T-helper 2 cell treated with Interferon-gamma antibody and Interleukin-4, amounts not matched to agents 5 μg/mL and 100 μg/mL, for 36 hours (primary cell): ENCODE measurements at places on chromosomes 5 and 9.

GRCh38 chr9:137756045-137756744, 121.4 kb upstream of the CACNA1B start:
- no peak for DNase-seq

- DNase-seq = peak; percentile 64
Measured at GRCh38 chr5:171961117-171961516, 45.3 kb downstream of the FBXW11 start.

DNA sequence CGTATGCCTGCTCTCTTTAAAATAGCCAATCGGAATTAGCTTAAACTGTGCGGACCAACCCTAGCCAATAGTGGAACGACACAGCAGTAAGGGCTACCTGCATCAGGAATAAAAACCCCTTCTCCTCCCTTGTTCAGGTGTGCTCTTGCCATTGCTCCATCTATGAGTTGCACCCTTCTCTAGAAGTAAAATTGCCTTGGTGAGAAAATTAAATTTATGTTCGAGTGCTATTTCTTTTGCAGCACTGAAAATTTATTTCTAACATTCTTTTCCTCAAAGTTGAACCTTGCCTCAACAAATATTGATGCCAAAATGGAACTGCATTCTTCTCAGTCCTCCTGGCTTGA, 102.5 kb upstream of the SHB start:
- no peak for DNase-seq

DNA sequence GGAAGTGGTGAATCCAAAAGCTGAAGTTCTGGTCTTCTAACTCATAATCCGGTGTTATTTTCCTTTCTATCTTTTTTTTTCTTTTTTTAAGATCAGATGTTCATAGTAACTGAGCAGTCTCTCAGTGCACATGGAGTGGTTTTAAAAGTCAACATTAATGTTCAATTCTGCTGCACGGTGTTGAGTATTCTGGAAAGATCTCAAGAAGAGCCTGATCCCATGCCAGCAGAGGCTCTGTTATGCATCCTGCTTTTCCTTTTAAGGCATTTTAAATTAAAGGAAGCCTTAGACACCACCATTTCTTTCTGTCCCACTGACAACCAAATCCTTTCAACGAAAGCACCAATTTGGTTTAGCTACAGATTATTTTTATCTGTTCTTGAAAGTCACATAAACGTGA, 33.4 kb downstream of the SEMA5A start:
- DNase-seq = no peak

DNA sequence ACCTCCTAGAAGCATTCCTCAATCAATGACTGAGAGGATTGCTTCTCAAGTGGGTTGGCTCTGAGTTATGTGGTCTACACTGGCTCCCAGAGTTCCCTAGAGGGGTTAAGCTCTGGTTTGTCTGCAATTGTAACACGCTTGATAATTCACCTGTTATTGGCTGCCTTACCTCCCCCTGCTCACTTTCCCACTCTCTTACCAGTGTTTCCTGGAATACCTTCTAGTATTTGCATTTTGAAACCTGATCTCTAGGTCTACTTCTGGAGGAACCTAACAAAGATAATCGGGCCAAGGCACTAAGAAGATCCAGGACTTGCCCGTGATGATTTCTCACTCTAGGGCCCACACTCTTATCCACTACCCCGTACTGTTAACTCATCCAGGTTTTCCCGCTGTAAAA, 110.1 kb upstream of the MAP3K1 start:
- DNase-seq = no peak

DNA sequence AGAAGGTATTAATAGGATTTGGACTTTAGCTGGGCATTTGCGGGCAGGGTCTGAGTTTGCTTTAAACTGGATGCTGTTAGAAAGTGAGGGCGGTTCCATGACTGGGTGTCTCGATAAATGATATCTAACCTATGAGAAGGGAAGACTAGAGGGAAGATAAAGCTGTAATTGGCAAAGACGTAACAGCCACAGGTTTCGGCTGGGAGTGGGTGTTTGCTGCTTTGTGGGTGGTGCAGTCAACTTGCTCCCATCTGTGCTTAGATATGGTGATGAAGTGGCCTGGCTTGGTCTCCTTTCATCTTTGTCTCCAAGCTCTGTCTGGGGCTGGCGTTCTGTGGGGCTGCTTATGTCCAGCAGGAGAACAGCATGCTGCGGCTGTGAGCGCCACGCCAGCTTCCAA, 23.3 kb downstream of the OR2V1 start:
- DNase-seq = no peak

DNA sequence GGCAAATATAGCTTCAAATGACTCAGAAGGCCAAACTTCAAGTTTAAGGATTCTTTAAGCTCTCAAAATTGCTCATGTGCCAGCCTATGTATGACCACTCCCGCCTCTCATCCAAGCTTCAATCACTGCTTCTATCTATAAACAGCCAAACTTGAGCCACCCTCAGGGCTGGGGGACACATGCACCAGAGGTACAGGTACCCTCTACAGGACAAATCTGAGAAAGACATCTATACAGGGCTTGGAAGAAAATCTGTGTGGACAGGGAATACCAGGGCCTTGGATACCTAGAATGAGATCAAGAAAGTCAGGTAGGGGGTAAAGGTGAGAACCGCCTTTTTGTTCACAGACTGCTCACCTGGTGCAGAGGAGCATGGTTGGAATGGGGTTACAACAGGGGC, 217.9 kb downstream of the ATPSCKMT start:
- no peak for DNase-seq

DNA sequence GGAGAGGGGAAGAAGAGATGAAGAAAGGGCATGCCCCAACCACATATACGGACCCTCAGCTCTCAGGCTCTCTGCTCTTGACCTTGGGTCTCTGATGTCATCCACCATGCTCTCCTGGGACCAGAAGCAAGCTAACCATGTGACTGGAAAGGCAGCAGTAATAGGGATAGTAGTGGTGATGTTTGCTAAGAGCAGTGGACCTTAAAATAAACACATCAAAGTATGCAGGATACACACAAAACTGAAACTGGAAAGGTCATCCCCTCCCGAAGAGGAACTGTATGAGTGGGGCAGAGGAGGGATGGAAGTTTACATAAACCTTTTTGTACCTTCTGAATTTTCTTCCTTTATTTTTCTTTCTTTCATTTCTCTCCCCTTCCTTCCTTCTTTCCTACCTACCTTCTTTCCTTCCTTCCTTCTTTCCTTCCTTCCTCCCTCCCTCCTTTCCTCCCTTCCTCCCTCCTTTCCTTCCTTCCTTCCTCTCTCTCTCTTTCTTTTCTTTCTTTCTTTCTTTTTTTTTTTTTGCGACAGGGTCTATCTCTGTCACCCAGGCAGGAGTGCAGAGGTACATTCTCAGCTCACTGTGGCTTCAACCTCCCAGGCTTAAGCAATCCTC, 8.1 kb upstream of the PTPN3 start:
- no peak for DNase-seq
